ENCODE measurements at places on chromosomes 6 and 20.

- no peak for DNase-seq
These were observed 3.0 kb upstream of the SEMG2 start for GRCh38 chr20:45218124-45218523.

DNA sequence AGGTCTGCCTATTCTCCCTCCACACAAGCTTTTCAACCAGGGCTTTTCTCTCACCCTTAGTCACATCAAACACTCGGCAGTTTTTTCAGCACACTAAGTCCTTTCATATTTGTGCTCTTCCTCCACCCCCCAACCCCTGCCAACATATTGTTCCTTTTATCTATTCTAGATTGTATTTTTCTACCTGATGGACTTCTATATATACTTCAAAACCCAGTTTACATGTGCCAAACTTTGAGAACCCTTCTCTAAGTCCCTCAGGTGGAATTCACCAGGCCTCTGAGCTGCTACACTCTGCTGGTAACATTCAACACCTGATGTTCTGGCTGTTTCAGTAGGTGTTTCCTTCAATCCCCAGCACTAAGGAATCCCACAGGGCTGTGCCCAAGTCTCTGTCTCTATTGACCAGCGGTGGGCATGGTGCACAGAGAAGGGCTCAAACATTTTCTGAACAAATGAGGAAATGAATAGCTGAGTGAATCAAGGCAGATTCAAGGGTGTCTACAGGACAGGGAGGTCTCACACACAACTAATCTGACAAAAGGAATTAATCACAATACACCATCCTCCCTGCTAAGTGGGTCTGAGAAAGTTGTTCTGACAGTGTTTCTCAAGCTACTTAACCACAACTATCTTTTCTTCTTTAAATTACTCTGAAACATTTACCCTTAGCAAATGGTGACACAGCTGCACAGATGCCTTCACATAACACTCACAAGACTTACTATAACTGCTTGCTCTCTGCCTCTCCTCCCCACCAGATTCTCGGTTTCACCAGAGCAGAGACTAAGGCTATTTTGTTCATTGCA lies 166.5 kb downstream of the TSHZ2 start:
- no peak for DNase-seq

DNA sequence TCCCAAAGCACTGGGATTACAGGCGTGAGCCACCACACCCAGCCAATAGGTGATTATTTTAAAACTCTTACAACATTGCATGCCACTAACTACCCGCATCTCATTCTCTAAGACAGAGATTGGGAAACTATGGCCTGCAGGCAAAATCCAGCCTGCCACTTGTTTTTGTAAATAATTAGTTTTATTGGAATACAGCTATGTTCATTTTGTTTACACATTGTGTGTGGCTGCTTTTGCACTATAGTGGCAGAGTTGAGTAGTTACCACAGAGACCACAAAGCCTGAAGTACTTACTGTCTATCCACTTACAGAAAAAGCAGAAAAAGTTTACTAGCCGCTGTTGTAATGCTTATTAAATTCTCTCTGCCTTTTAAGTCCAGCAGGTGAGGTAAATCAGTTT lies 16.4 kb upstream of the PKIG start:
- DNase-seq, result no peak

DNA sequence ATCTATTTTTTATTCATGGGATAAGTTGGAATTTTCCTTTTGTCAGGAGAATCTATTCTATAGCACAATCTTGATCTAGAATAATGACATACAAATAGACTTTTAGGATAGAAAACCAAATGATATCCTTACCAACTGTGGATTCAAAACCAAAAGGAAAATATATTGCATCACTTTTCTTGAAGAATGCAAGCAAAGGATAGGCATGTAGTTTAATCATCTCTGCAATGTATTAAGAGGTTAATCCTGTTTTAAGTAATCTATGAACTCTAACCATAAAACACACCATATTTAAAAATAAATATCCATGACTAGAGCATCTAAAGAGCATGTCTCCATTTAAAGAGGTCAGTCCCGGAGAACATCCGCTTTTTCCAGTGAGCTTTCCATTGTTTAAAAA lies 106.7 kb upstream of the CNKSR3 start:
- no peak for DNase-seq

DNA sequence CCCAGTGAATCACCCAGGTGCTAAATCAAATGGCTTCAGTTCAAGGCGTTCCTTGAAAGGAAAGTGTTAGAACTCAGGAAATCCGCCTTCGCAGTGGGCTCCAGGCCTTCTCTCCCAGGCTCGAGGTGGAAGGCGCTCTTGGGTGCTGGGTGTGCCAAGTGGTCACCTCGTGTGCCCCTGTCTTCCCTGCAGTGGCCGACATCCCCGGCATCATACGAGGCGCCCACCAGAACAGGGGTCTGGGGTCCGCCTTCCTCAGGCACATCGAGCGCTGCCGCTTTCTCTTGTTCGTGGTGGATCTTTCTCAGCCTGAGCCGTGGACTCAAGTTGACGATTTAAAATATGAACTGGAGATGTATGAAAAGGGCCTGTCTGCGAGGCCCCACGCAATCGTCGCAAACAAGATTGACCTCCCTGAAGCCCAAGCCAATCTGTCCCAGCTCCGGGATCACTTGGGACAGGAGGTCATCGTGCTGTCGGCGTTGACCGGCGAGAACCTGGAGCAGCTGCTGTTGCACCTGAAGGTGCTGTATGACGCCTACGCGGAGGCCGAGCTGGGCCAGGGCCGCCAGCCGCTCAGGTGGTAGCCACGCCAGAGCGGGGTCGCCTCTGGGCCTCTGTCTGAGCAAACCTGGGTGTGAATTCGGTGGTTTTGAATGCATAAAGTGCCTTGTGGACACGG lies 17.8 kb downstream of the MTG2 start:
- DNase-seq, result no peak

All from ureter (tissue), 1 donor.